H7 (cell line): ENCODE measurements at places on chromosomes 4 and X.
A peak's percentile ranks its signal among the peaks of the same experiment; 100 is the strongest.

GRCh38 chr4:143394739-143395453, 58.2 kb downstream of the GAB1 start:
- no peak for DNase-seq

- no peak for DNase-seq
These were observed 197.6 kb upstream of the AR start for GRCh38 chrX:67346225-67346624.

- no peak for DNase-seq
These were observed 508.0 kb upstream of the CXorf51A start for GRCh38 chrX:147322496-147322895.

- no peak for DNase-seq
These were observed 437.1 kb downstream of the MAGEB5 start for GRCh38 chrX:26653050-26653449.

- no peak for DNase-seq
These were observed 75.9 kb downstream of the UCHL1 start for GRCh38 chr4:41332510-41333054.

DNA sequence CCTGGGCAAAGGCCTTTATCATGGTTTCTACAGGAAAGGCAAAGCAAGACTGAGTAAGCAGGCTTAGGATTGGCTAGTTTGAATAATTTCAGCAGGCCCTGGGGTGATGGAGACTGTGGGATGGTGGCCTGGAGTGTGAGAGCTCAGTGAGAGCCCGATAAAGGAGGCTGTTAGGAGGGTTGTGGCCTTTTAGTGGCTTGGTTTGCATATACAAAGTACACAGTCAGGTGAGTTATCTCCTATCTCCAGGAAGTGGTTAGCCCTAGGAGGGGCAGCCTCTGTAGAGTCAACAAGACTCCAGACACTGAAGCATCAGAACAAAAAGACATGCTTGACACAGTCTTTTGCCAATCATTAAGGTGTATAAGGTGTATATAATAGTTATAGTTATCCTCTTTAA, 157.2 kb downstream of the CFAP299 start:
- no peak for DNase-seq

- no peak for DNase-seq
These were observed 24.4 kb downstream of the SPACA5B start for GRCh38 chrX:48154796-48155195.

DNA sequence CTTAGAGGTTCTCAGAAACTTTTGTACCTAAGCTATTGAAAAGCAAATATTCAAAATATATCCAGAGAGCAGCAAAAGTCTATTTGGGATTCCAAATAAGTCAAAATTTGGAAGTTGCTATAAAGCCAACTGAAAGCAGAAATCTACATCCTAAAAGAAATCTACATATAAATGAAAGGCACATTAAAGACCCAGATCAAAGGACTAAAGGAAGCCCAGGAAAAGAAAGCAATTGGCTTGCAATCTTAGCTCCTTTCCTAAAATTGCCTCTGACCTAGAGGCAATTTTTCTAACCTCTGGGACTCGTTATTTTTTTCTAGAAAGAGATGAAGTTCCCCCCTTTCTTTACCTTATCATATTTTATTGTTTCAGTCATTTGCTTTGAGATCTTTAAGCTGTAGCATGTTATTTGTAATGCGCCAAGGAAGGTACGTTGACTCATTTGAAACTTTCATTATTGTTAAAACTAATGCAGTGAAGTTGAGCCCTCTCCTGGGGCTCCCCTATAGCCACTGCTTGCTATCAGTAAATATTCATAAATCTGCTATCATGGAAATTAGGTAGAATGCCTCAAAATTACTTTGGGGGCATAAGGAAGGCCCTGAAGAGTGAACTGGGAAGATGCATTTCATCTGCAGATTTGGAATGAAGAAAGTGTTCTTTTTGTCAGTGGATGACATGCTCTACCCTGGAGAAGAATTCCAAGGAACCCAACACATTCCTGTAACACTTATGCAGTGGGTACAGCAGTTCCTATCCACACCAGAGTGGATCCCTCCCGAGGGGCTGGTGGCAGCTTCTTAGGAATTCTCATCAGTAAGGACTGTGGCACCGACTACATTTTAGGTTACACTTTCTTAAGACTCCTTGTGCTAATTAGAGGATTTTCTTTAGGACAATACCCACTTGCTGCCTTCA, 177.8 kb upstream of the IGFBP7 start:
- DNase-seq: peak; percentile 15

- DNase-seq: no peak
These were observed 120.4 kb upstream of the SMIM10 start for GRCh38 chrX:134870419-134870818.

DNA sequence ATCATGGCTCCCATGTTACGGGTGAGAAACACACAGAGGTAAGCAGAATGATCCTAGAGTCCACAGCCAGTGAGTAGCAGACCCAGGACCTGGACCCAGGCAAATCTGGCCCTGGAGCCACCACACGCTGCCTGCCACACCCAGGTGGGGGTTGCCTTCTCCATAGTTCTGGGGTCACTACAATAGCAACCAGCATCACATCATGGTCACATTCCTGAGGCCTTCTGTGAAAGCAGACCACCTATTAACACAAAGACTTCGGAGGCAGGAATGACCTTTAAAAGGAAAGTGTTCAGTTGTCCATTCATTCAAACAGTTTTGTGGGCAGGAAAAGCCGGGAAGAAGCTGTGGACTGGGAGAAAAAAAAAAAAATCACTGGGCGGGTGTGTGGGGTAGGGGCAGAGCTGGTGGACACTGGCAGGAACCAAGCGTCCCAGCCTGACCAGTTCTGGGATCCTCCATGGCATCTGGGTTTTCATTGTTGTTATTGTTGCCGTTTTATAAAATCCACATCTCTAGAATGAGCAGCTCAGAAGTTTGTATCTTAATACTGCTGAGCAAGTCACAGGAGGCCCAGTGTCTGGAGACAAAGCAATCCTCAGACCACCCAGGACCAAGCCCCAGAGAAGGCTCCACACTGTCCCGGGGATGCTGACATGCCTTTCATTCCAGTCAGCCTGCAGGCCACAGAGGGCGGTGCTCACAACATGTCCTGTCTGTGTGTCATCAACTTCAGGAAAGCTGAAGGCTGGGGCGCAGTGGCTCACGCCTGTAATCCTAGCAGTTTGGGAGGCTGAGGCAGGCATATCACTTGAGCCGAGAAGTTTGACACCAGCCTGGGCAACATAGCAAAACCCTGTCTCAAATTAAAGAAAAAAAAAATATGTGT, 67.0 kb downstream of the SEL1L3 start:
- DNase-seq: peak; percentile 73

DNA sequence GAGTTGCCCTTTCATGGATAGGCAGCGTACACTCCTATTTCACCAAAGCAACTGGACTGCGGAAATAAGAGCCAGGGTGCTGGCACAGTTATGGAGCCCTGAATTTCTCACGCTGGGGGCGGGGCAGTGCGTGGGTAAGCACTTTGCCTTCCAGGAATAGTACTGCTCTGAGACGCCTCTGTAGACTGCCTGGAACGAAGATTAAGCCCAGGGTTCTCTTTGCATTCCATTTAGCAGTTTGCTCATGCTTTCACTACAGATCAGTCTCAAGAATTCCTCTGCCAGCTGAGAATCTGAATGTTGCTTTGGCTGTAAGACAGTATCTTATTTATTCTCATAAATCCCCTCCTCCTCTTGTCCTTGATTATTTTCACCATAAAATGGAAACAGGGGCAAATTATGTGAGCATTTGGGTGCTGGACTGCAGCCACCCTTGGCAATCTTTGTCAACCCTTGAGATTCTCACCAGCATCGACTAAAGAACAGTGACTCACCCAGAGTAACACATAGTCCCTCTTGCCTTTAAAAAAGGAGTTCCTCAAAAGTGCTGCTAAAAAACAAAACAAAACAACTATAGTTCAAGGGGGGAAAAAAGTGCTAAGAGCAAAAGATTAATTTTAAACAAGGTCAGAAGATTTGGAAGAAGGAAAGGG, 88.9 kb upstream of the CITED1 start:
- no peak for DNase-seq

DNA sequence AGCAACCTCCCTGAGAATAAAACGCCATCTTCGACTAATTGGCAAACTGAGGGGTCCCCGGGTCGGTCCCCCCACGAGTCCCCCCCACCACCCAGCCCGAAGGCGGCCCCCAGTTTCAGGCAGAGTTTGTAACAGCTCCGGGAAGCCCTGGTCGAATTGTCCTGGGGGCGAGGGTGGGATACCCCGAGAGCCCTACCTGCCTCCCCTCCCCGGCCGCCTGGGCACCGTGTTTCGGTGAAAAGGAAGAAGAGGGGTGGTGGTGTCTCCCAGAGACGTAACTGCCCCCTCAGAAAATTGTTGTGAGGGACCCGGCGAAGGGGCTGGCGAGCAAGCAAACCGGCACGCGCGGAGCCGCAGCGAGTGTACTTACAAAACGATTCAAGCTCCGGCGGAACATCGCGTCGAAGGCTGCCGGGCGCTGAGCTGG, 1.2 kb downstream of the ATP11C start:
- peak; percentile 56 for DNase-seq

DNA sequence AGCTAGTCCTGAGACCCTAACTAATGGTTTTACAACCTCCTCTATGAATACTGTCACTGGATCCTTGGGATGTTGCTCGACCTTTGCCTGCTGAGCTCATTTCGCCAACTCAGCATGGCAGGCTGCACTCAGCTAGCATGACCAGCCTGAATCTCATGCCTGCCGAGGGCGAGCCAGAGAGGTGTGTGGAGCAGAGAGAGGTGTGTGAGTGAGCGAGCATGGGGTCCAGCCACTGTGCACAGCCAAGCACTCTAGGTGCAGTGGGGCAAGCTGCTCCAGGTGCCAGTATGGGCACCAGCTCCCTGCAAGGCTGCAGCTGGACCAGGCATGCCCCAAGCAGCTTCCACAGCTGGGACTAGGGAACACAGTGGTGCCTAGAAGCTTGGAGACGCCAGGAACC, 410.9 kb downstream of the PCDH10 start:
- no peak for DNase-seq

DNA sequence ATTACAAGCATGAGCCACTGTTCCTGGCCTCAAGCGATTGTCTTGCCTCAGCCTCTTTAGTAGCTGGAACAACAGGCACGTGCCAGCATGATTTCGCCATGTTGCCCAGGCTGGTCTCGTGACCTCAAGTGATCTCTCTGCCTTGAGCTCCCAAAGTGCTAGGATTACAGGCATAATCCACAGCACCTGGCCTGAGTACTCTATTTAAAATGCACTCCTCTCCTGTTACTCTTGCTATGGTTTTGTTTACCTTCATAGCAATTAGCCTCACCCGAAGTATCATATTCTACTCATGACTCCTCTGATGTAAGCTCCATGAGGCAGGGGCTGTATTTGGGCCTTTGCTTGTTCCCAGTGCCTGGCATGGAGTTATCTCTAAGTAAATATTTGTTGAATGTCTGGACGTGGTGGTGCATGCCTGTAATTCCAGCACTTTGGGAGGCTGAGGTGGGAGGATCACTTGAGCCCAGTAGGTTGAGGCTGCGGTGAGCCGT, 92.5 kb upstream of the SLC34A2 start:
- DNase-seq: no peak

- peak; percentile 20 for DNase-seq
These were observed 279.8 kb upstream of the FRG1 start for GRCh38 chr4:189660722-189661360.

DNA sequence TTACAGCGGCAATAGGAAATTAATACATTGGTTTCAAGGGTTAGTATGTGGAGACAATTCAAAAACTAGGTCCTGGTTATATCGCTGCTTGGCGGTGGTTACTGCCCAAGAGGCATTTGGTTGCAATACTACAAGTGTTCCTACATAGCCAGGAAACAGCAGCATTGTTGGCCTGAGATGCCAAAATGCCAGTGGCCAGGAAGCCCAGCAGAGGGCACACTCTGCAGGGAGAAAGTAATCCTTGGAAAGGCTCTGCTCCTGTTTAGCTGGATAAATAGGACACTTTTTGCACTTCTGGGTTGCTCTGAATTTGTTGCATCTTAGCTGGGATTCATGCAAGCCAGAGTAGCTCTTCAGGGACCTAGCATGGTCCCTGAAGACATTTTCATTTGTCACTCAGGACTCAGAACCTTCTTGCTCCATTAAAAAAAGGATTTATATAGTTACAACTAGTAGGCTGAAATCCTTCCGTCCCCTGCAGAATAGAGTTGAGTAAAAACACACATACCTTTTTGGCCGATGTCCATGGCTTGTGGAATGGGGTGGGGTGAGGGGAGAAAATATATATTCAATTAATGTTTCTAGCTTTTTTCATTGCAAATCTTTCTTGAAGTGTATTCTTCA, 8.1 kb upstream of the GPR119 start:
- peak; percentile 67 for DNase-seq

DNA sequence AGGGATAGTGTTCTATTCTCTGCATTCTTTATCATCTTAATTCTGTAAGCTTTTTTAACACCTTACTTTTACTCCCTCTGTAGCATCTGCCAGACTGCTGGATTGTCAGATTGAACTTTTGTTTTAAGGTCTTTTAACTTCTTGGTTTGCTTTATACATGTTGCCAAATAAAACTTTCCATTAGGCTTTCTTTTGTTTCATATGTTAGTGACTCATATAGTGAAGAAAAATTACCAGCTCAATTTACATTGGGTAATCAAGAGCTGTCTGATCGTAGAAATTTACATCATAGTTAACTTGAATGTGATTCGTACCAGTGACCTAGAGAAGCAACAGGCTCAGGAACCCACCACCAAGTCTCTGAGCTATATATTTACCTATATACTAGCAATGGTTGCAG, 28.5 kb upstream of the KLHL4 start:
- DNase-seq: no peak

GRCh38 chr4:5930456-5930855, 37.6 kb upstream of the CRMP1 start:
- DNase-seq: no peak

GRCh38 chrX:69232945-69233344, 67.7 kb upstream of the PJA1 start:
- no peak for DNase-seq

- no peak for DNase-seq
These were observed 30.4 kb downstream of the FAT1 start for GRCh38 chr4:186693159-186693815.

- DNase-seq: no peak
These were observed 254.5 kb upstream of the PPARGC1A start for GRCh38 chr4:24144381-24144780.

- DNase-seq: no peak
These were observed at the start of gene AMER1 for GRCh38 chrX:64205441-64205734. AMER1 (minus strand) TSS chrX:64205708; CDS start chrX:64193286, 12,422 bp downstream.

DNA sequence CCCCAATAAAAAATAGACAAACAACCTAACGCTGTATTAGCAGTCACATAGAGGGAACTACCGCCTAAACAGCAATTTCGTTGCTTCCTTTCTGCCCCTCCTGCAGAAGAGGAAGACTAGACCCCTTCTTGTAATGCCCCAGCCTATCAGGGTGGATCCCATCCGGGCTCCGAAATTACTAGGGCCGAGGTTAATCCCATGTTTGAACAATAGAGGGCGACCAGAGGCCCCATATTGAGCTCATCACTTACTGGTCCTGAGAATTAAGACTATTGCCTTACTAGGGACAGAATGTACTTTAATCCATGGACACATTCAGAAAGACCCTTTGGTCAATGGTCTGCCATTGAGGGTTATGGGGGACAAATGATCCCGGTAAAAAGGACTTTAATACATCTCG, 11.8 kb upstream of the ZNF630 start:
- DNase-seq: peak; percentile 67

GRCh38 chr4:105140684-105141490, 5.8 kb upstream of the TET2 start:
- peak; percentile 40 for DNase-seq
